ENCODE measurements at places on chromosomes 3 and 15.

- no peak for DNase-seq
Observed at GRCh38 chr15:62483814-62484213, 318.7 kb upstream of the C2CD4B start.

GRCh38 chr3:52752045-52752660 is 18.6 kb downstream of the NEK4 start:
- peak; percentile 88 for DNase-seq

GRCh38 chr3:88668180-88668579 is 439.2 kb upstream of the EPHA3 start:
- no peak for DNase-seq

- DNase-seq = no peak
Observed at GRCh38 chr3:113220721-113221120, 9.4 kb downstream of the BOC start.

DNA sequence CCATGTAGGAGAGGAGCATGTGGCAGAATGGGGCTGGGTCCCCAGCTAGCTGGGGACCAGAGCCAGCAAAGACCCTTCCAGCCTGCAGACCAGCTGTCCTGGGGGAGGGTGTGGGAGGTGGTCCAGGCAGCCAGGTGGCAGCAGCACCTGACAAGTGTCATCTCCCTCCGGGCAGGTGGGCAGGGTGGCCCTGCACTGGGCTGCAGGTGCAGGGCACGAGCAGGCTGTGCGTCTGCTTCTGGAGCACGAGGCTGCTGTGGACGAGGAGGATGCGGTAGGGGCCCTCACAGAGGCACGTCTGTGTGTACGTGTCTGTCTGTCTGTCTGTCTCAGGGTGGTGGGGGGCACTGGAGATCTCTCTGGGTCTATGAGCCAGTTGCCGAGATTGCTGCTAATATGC is 5.5 kb downstream of the ANKDD1A start:
- DNase-seq = no peak

Data from inflammatory macrophage treated with lipopolysaccharide for 4 hours (primary cell).